GM03348 (cell line): ENCODE measurements at places on chromosomes 3 and 15.

GRCh38 chr3:53089511-53089910 lies 40.7 kb downstream of the RFT1 start:
- DNase-seq, result no peak

DNA sequence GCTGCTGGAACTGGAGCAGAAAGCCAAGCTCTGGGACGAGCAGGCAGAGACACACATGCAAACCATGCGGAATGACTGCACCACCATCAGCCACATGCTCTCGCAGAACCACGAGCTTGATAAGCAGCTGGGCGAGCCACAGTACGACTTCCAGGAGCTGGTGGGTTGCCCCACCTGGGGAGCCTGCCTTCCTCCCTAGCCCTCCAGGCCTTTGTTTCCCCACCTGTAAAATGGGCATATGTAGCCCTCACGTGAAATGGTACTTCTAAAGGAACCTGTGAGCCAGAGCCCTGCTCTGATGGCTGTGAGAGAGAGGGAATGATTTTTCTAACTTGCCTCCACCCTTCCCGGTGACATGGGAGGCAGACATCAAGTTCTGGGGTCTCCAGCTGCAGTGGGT lies 44.6 kb upstream of the GOLGA6B start:
- DNase-seq, result no peak

DNA sequence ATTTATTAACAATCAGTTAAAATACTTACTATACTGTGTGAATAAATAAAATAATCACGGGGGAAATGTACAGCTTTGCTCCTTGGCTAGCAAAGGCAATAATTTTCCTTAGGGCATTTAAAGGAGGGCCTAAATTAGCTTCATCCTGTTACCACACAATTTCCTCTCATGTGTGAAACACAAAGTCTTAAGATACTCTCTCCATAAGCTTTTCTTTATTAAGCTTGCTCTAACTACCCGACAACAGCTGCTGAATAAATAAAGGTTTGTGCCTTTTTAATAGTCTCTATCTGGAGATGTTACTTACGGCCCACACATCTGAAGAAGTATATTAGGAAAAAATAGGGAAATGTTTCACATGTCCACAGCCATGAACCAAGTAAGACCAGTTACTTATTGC lies 29.7 kb downstream of the ZNF106 start:
- DNase-seq, result no peak

- DNase-seq, result no peak
Measured at GRCh38 chr15:40511093-40511471, 40.3 kb downstream of the CHST14 start.

- DNase-seq, result no peak
Measured at GRCh38 chr15:62552444-62552843, 387.4 kb upstream of the C2CD4B start.

DNA sequence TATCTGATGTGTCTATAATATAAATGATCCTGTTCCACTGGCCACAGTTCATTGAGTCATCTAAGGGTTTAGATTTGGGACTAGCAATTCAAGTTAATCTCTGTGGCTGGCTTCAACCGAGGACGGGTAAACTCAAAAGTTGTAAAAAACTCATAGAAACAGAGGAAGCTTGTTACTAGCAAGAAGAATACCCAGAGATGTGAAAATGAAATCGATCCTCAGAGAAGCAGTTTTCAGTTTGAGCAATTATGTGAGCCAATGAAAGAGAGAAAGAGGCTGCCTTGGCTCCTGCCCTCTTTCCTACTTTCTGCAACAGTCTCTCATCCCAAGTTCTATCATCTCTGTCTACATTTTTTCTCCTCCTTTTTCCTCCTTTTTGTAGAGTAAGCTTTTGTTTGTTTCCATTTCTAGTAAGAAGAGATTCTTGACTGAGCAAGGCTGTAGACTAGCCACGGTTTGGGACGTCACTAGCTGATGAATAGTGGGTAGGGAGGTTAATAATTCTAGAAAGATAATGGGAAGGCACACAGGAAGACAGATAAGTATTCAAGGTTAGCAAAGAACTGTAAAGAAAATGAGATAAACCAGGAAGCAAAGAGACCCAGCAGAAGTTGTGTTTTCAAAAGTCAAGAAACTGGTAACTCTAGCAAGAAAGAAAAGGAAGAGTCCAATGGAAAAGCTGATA lies 298.9 kb upstream of the NR2F2 start:
- DNase-seq, result no peak
